NCI-H1436 (cell line): ENCODE measurements at places on chromosomes 6 and 20.

- no peak for DNase-seq
These were observed 669 bp downstream of the PDCD2 start for GRCh38 chr6:170583756-170584180.

- no peak for DNase-seq
These were observed 28.3 kb downstream of the L3MBTL3 start for GRCh38 chr6:130046671-130047070.

DNA sequence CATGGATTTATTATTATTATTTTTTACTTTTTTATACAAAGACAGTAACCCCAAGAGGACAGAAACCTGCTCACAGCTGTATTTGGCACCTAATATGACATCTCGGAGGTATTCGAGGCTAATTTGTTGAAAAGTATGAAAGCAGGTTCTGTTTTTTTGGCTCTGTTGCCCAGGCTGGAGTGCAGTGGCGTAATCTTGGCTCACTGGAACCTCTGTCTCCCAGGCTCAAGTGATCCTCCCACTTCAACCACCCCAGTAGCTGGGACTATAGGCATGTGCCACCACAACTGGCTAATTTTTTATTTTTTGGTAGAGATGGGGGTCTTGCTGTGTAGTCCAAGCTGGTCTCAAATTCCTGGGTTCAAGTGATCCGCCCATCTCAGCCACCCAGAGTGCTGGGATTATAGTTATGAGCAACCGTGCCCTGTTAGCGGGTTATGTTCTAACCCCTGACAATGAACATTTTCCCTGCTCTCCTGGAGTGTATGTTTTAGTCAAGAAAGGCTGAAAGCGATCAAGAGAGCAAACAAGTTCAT, 53.7 kb upstream of the ZNF217 start:
- DNase-seq: no peak

- peak; percentile 61 for DNase-seq
These were observed at the start of gene FAM184A for GRCh38 chr6:119078376-119079282. FAM184A (minus strand) TSS chr6:119078664; CDS start chr6:119078299, 365 bp downstream.

- no peak for DNase-seq
These were observed 233.7 kb downstream of the DLL1 start for GRCh38 chr6:170057034-170057734.

DNA sequence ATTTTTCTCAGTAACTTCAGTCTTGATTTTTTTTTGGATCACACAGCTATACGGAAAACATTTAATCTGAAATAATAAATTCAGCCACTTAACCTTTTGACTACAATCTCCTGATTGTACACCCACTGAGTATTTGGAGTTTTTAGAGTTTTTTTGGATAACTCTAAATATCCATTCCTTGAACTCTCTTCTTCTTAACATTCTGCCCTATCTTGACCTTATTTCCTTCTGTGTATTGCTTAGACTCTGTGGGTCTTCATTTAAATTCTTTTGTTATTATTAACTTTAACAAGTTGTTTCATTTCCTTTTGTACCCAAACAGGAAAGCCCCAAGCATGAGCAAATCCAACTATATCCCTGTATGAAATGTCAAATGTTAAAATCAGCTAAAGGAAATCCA, 170.2 kb upstream of the PTCHD4 start:
- DNase-seq: no peak

DNA sequence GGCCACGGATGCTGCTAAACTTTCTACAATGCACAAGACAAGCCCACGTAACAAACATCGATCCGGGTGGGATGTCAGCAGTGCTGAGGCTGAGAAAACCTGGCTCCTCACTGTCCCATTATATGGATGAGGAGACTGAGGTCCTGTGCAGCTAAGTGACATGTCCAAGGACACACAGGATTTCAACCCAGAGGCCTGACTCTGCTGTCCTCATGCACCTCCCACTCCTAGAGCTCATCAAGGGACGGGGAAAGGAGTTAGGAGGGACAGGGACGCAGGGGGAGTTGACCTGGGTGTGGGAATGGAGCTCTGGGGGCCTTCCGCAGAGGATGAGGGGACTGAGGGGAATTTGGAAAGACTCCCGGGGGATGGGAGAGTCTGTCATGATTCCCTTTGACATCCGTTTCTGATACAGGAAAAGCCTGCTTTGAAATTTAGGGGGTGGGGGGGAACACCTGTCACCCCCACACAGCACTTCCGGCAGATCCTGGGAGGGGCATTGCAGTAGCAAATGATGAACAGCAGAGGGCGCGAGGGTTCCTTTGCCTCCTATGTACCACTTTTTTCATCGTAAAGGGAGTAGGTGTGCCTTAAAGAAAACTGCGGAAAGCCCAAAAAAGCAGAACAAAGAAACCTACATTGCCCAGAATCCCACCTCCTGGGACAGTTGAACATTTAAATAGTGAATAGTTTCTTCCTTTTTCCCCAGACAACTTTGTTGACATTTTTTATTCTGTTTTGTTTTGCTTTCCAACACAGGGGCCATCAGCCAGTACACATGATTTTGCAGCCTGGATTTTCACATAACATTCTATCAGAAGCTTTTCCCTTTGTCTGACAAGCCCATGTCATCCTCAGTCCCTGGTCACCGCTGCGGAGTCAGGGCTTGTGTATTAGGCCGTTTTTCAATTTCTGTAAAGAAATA, 48.6 kb downstream of the SLC2A10 start:
- peak; percentile 64 for DNase-seq

DNA sequence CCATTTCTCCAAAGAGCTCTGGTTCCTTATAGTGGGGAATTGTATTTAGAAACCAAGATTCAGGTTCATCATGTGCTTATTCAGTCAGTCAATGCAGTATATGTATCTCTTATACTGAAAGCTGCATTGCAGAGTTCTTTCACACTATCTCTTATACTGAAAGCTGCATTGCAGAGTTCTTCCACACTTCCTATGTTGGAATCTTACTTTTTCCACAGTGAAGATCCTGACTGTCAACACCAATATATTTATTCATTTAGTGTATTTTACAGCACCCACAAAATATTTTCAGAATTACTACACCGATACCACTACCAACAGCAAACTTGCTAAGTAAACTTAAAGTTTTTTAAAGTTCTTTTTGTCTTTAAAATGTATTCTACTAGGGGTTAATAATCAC, 349.3 kb upstream of the MMS22L start:
- no peak for DNase-seq

DNA sequence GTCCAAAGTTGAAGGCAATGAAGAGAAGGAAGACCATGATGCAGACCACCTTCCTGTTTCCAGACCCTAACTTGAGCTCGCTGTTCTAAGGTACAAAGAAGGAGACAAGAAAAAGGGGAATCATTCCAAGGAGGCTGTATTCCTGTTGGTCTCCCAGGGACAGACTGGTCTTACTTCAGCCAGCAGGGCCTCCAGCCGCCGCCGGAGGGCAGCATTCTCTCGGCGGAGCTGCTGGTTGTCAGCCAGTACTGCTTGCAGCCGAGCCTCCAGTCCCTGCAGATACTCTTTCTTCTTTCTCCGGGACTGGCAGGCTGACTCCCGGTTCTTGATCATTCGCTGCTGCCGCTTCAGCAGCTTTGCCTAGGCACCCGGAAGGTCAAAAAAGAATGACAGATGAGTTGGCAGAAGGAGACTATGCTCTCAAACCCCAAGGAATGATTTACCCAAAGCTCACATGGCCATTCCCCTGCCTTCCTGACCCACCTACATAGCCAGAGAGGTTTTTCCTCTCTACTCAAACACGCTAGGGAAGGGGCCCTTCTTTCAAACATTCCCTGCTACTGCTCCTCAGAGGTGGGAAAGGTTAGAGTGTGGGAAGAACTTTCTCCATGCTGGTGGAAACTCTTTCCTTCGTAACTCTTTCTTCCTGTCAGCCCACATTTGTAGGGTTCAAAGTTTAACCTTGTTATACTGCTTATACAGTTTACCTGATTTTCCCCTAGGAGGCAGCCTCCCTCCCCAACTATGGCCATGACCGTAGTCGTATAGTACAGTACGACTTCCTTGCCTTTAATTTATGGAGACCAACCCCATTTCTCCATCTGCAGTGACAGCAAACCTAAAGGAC, 9.0 kb downstream of the ATF6B start:
- peak; percentile 37 for DNase-seq

DNA sequence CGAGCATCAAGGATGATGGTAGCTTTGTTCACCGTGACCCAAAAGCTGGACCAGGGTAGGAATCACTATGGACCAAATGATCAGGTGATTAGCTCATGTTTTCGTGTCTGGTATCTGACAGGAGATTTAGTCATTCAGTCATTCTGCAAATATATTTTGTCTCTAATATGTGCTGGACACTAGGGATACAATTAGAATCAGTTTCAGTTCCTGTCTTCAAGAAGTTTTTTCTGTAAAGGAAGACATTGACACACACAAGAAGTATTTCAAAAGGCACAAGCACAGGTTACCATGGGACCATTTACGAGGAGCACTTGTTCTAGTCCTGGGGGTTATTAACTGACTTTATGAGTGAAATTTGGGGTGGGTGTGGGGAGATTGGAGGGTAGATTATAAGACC, 244.9 kb downstream of the HIVEP2 start:
- no peak for DNase-seq

DNA sequence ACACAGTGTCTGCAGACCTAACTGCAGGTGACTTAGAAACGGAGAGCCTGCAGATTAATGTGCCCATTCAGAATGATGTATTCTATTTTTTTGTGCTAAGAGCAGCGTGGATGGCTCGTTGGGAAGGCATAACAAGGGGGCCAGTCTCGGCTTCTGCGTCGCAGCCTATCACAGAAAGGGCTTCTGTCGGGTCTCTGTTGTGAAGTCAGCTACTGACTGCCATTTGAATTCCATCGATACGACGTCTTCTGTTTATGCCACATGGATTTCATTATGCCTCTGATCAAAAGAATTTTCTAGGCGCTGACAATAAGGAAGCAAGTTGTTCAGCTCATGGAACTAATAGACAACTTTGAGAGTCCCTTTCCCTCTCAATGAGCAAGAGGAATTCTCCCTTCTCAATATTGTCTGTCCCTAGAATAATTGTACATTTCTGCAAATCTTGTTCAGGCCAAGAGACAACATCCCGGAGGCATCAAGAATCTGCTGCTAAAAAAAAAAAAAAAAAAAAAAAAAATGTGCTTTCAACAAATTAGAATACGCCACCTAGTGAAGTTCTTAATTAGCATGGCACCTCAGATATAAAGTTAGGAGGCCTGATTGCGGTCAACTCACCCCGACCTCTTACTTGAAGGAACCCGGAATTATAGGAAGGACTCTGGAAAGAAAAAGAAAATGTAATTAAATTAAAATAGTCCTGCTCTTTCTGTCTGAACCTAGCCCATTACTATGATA, 223.9 kb downstream of the TSHZ2 start:
- no peak for DNase-seq

- DNase-seq: no peak
These were observed 19.3 kb downstream of the FGD2 start for GRCh38 chr6:37024656-37025337.

- no peak for DNase-seq
These were observed 232.0 kb upstream of the PMEPA1 start for GRCh38 chr20:57941604-57942381.

GRCh38 chr6:159134701-159135364, 34.4 kb upstream of the FNDC1 start:
- DNase-seq: peak; percentile 39

DNA sequence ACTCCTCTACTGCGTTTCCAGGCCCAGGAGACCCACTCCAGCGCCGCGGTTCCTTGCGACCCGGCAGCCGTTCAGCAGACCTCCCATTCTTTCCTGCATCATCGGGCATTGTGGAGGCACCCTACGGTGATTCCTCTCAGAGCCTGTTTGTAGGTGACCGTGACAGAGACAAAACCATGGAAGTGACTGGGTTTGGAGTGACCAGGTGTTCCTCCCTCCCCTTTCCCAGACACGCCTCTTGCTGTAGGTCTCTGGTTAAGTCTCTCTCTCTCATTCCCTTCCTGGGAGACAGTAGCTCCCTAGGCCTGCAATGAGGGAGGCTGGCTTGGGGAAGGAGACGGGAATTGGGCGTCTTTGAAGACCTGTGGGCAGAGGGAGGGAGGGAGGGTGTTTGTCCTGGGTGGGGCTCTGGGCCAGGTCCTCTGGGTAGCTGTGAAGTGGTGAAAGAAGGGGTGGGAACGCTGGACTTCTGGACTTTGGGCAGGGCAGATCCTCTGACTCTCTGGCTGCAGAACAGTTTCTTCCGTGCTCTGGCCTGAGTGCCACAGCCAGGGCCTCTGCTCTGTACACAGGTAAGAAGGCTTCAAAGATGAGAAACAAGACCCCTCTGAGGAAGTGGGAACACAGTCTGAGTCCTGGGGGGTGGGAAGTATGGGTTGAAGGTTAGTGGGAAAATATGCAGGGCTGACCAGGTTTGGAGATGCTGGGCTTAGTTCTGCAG, 763 bp downstream of the KLC4 start:
- no peak for DNase-seq

- DNase-seq: no peak
These were observed at the start of gene ESR1 for GRCh38 chr6:151807513-151808370. ESR1 (plus strand) TSS chr6:151807682; CDS start chr6:151807913, 231 bp downstream.

- DNase-seq: peak; percentile 35
These were observed 2.7 kb upstream of the EEF1A1 start for GRCh38 chr6:73523434-73524123.

GRCh38 chr20:17895641-17896171, 72.9 kb downstream of the SNX5 start:
- no peak for DNase-seq

DNA sequence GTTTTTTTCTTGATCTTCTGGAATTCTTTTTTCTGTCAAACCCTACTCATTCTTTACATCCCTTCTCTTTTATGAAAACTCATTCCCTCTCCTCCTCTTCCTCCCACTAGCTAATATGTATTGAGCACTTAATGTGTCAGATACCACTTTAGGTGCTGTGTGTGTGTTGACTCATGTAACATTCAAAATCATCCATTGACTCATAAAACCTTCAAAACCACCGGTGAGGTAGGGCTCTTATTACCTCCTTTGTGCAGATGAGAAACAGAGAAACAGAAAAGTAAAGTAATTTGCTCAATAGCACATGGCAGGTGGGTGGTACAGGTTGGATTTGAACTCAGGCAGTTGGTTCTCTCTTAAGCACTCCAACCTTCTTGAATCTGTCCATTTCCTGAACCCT, 136.3 kb upstream of the NEDD9 start:
- DNase-seq: no peak

GRCh38 chr6:142300758-142301650, 803 bp upstream of the ADGRG6 start:
- DNase-seq: no peak

GRCh38 chr6:31157513-31158139, at the start of gene CCHCR1:
CCHCR1 (minus strand) TSS chr6:31157802; CDS start chr6:31157600, 202 bp downstream.
- no peak for DNase-seq

DNA sequence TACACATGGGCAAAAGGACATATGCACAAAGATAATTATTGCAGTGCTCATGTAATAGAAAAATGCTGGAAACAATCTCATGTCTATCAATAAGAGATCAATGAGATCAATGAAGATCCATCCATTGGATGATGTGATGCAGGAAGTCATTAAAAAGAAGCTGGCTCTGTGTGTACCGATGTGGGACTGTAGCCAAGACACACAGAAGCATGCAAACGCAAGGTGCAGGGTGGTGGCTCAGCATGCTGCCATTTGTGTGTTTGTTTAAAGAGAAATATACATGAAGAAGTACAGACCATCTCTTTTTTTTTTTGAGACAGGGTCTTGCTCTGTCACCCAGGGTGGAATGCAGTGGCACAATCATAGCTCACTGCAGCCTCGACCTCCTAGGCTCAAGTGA, 33.1 kb upstream of the KCNB1 start:
- no peak for DNase-seq
